COR-L47 (cell line): ENCODE measurements at places on chromosomes 16 and 17.

DNA sequence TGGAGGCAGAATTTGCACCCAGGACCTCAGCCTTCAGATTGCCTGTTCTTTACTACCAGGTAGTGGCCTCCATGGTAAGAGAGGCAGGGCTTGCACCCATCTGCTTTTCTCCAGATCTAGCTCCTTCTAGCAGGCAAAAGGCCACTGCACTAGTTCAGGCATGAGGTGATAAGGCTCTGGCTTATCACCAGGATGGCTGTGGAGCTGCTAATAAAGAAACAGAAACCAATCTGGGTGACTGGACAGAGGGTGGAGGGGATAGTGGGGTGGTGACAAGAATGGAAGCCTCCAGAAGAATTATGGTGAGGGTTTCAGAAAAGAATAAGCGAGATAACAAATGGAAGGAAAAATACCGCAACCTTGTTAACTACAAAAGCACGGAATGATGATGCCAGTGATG lies 15.5 kb upstream of the SUPT4H1 start:
- no peak for DNase-seq

DNA sequence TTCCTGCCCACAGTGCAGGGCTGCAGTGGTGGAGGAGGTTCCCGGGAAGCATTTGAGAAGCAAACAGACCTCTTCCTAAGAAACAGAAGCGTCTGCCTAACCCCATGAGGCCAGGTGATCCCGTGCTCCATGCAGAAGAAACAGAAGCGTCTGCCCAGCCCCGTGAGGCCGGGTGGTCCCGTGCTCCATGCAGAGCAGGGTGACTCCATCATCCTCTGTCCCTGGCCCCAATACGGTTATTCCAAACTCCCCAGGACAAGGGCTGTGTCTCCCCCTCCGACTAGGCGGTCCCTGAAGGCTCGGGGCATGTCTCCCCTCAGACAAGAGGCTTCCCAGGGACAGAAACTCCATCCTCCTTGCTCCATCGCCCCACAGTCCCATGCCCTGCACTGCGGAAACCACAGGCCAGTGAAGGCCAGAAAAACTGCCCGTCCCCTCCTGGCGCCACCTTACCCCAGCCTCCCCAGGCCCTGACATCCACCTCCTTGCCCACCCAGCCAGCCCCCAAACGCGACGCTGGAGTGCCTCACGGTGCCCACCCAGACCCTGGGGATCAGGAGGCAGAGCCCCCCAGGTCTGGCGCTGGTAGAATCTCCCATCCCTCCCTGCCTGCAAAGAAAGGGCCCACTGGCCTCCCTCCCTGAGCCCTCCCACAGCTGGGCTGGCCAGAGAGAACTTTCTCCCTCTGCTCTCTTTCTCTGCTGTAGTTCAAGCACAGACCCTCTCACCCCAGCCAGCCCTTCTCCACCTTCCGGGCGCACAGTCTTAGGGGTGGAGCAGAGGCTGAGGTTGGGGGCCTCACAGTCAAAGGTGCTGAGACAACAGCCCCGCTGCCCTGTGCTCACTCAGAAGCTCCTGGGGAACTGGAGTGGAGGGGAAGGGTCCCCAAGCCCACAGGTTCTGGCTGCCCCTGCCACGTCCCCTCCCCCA lies 30.6 kb upstream of the KRT17 start:
- no peak for DNase-seq

DNA sequence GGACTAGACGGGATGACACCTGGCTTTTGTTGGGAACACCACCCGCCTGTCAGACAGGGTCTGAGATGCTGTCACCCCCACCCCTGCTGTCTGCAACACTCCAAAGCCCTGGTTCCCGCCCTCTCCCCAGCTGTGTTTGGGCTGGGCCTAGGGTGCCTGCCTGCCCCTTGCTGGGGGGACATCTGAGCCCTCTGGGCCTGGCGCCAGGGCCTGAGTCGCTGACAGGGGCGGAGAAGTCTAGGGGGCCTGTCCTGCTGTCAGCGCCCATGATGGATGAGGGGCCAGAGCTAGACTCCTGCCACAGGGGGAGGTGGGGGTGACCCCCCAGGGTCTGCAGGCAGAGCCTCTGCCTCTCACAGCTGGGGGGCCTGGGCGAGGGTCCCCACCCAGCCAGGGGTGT lies 7.6 kb upstream of the PKMYT1 start:
- DNase-seq, result peak; percentile 90

DNA sequence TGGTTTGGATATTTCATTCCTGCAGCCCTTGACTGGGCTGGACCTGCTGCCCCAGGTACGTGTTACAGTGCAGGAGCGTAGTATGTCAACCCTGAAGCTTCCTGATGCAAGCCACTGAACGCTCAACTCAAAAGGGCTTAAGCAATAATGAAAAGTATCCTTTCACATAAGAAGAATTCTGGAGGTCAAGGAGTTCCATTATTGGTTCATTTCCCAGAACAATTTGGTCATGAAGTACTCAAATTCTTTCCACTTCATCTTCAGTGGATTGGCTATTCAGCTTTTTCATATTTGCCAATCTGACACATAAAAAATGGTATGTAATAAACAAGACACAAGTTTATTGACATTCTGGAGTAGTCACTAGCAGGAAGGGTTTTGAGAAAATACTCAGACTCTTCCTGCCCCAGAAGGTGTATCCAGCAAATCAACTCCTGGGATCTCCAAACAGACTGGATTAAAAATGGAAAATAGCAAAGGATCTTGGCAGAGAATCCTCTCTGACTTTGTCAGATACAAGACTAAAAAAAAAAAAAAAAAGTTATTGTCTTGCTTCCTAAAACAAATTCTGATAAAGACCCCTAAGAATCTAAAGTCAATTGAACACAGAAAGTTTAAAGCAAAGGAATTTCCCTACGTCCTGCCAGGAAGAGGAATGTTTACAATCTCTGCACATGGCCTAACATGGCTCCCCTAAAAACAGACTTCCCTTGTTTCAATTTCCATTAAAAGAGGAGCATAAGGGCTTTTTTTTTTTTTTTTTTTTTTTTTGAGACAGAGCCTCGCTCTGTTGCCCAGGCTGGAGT lies 37.5 kb upstream of the WSB1 start:
- DNase-seq, result no peak
